Activated CD8-positive, alpha-beta memory T cell treated with anti-CD3 and anti-CD28 coated beads for 24 hours (primary cell): ENCODE measurements at places on chromosomes 7 and 10.
A peak's percentile ranks its signal among the peaks of the same experiment; 100 is the strongest.

- no peak for DNase-seq
Observed at GRCh38 chr7:82578430-82578829, 134.9 kb upstream of the CACNA2D1 start.

DNA sequence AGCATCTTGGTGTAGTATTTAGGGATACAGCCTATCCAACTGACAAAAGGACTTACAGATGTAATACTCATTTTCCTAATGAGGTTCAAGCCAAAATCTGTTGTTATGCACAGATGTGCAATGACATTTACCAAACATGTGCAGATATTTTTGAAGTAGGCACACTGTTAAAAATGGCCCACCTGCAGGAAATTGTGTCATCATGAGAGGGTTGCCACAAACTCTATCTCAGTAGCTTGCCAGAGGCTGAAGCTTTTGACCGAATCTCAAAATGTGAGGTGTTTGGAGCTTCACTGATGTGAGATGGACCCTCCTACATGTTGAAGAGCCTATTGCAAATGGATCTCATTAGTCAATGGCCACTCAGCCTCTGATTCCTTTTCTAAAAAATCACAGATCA lies 89.7 kb upstream of the CSTF2T start:
- no peak for DNase-seq

GRCh38 chr7:16883918-16884317 lies 2.1 kb upstream of the AGR3 start:
- no peak for DNase-seq

DNA sequence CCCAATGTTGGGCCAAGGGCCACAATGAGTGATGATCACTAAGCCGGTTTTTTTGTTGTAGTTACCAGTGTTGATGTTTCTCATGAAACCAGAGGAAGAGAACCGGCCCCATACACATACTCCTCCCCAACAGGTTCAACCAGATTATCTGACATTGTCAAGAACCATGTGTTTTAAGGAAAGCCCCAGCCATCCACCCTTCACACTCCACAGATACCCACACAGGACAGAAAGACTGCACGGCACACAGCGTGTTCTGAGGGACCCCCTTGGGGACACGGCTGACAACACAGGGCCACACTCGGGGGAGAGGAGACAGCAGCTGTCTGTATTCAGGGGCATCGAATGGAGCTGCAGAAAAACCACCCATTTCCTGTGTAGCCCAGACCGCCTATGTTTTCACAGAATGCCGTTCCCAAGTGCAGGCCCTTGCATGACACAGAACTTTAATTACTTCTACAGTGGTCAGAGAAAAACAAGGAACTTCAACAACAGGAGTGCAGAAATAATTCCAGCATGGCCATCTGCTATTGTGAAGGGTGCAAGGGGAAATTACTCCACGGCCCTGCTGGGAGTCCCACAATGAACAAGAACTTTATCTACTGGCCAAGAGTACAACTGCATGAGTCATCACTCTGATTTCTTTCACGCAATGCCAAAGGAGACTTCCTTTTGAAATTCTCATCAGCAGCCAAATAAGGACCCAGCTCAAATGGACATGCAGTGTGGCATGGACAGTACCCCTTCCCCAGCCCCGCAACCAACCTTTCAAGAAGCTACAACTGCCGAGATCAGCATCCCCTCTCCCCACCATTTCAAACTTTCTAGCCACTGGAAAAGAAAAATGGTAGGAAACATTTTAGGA lies 2.3 kb downstream of the KLF6 start:
- DNase-seq = peak; percentile 84

DNA sequence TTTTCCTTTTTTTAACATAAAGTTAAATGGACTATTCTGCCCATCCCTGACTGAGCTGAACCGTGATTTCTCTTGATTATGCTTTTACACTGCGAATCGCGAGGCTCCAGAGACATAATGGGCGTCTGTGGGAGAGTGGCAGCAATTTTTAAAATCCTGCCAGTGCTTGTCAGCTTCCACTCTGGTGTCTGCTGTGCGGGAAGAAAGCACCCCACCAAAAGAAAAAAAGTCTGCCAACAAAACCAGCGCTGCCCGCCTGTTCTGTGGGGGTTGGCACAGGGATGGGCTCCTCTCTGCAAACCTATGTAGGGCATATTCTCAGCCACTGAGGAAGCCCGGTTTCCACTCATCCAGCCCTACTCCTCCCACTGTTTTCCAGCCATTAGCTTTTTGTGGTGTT lies 592.3 kb upstream of the GALNT17 start:
- no peak for DNase-seq

DNA sequence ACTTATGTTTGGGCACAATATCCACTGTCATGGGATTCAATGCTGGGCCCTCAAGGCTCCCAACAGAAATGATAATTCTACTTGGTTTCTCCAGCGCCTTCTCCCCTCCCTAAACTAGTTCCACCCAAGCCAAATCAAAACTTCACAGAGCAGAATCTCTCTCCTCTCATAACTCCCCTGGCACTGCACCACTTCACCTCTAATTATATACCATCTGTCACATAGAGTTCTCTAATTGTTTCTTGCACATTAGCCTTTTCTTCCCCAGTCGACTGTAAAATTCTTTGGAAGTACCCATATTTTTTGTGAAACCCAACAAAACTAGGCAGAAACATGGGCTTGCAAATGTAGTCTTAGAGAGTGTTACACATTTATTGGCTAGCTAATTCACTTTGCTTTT lies 8.1 kb downstream of the SGMS1 start:
- no peak for DNase-seq

DNA sequence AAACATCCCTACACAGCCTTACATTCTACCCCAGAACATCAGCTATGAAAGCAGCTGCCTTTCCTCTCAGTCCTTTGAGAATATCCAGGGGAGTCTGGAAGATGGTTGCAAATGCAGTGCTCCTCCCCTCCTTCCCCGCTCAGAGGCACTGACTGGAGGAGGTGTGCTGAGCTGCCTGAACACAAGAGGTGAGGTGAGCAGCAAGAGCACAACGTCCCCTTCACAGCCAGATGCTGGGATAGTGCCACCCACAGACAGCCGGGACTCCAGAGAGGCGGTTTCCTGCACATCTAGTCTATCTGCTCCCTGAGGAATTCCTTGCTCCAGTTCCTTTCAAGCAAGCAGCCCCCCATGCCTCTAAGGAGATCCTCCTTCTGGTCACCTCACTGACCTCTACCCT lies 74.2 kb downstream of the EZH2 start:
- DNase-seq = no peak

DNA sequence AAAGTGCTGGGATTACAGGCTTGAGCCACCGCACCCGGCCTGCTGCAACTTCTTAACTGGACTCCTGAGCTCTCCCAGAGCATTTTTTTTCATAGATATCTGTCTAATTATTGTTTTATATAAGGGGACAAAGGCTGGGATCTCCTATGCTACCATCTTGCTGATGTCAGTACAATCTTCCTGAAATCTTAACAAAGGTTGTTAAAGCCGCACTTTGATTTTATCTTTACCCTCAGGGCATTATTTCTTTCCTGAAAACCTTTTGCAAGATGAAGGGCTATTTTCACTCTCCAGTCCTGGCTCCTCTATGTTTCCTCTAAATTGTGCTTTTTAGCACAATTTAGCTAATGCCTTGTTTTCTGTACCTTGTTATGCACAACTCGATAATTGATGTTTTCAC lies 102.9 kb downstream of the EPC1 start:
- no peak for DNase-seq

- no peak for DNase-seq
Observed at GRCh38 chr10:127303105-127303504, 106.7 kb upstream of the INSYN2A start.

DNA sequence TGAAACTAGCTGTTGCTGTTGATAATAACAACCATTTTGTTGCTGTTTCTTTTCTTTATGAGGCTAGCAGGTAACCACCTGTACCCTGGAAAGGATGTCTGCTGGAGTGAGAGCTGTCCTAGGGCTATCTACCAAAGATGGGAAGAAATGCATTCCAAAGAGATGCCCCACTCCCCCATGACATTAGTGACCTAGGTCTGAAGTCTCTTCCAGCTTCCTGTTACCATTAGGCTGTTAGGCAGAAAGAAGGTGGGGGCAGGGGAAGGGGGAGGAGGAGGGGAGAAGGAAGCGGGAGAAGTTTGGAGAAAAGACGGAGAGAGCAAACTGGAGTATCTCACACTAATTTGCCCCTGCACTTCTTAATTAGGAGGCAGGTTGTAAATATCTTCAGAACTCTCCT lies 118.5 kb downstream of the ABLIM1 start:
- peak; percentile 52 for DNase-seq

GRCh38 chr10:93820434-93820833 lies 62.7 kb downstream of the LGI1 start:
- DNase-seq = no peak

DNA sequence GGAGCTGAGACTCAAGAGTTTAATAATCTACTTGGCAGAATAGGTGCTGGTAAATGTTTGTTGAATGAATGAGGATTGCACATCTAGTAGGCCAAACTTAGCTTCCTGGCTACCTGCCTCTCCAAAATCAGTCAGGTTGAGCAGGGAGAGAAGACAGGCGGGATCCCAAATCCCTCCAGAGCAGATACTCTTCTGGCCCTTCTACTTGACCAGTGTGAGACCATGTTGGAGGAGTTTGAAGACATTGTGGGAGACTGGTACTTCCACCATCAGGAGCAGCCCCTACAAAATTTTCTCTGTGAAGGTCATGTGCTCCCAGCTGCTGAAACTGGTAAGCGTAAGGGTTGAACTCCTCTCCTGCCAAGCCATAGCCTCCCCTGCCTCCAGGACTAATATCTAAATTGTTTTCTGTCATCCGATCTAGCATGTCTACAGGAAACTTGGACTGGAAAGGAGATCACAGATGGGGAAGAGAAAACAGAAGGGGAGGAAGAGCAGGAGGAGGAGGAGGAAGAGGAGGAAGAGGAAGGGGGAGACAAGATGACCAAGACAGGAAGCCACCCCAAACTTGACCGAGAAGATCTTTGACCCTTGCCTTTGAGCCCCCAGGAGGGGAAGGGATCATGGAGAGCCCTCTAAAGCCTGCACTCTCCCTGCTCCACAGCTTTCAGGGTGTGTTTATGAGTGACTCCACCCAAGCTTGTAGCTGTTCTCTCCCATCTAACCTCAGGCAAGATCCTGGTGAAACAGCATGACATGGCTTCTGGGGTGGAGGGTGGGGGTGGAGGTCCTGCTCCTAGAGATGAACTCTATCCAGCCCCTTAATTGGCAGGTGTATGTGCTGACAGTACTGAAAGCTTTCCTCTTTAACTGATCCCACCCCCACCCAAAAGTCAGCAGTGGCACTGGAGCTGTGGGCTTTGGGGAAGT lies 2.2 kb upstream of the MBLAC1 start:
- no peak for DNase-seq

DNA sequence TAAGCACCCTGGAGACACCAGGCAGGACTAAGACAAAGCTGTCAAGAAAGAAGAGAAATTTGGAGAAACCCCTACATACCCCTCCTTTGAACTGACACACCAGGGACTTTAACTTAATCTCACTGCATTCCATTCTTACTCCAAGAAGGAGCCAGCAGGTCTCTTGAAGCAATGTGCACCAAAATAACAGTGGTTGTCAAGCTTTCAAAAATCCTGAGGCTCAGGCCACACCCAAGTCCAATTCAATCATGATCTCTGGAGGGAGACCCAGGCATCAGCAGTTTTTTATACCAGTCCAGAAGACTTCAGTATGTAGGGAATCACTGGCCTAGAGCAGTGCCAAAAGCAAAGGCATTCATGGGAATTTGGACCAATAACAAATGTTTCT lies 6.8 kb downstream of the SLC25A13 start:
- no peak for DNase-seq

GRCh38 chr7:3250725-3251124 lies 50.3 kb upstream of the SDK1 start:
- no peak for DNase-seq

DNA sequence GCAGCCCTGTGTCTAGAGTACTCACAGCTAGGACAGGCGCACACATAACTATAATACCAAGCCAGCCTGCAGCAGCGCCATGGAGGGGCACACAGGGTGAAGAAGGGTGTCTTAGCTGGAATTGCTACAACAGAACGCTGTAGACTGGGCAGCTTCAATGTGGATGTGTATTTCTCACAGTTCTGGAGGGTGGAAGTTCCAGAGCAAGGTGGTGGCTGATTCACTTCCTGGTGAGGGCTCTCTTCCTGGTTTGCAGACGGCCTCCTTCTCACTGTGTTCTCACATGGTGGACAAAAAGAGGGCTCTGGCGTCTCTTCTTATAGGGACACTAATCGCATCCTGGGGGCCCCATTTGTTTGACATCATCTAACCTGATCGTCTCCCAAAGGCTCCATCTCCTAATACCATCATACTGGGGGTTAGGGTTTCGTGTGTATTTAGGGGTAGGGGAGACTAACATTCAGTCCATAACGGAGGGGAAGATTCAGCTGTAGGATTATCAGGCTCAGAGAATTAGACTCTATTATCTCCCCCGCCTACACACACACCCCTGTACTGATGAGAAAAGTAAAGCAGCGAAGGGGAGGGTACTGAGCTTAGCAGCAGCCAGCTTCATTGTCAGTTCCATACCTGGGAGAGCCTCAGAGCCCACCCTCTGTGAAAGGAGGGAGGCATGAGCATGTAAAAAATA lies 289.1 kb downstream of the CCDC3 start:
- DNase-seq = no peak

GRCh38 chr10:51877636-51878035 lies 178.2 kb upstream of the CSTF2T start:
- no peak for DNase-seq

GRCh38 chr7:130473876-130474275 lies 18.0 kb upstream of the MEST start:
- DNase-seq = no peak

DNA sequence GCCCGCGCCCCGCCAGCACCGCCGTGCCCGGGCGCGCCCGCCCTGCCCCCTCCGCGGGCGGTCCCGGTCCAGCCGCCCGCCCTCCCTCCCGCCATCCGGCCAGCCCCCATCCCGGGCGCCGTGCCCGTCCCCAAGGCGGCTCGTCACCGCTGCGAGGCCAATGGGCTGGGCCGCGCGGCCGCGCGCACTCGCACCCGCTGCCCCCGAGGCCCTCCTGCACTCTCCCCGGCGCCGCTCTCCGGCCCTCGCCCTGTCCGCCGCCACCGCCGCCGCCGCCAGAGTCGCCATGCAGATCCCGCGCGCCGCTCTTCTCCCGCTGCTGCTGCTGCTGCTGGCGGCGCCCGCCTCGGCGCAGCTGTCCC lies at the start of gene HTRA1:
HTRA1 (plus strand) TSS at position 187 of the 362 bp plus-strand sequence; CDS start at position 287, 100 bp downstream.
- no peak for DNase-seq
